ENCODE measurements at places on chromosomes 3 and 15.

DNA sequence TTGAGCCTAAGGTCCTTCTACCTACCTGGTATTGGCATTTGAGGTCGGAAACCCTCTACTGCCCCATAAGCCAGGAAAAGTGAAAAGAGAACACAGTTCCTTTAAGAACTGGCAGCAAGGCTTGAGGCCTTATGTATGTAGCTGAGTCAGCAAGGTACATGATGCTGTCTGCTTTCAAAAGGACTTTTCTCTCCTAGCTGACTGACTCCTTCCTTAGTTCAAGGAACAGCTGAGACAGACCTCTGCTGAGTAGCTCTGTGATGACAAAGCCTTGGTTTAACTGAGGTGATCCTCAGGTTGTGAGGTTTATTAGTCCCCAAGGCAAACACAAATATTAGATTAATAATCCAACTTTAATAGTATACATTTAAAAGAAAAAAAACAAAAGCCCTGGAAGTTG, 45.8 kb downstream of the ADPGK start:
- DNase-seq, result no peak

- no peak for DNase-seq
Measured at GRCh38 chr3:169575381-169575780, 88.1 kb downstream of the MECOM start.

- no peak for DNase-seq
Measured at GRCh38 chr3:105800320-105800719, 68.5 kb downstream of the CBLB start.

GRCh38 chr15:73935547-73935946, 9.3 kb downstream of the LOXL1 start:
- DNase-seq, result no peak

DNA sequence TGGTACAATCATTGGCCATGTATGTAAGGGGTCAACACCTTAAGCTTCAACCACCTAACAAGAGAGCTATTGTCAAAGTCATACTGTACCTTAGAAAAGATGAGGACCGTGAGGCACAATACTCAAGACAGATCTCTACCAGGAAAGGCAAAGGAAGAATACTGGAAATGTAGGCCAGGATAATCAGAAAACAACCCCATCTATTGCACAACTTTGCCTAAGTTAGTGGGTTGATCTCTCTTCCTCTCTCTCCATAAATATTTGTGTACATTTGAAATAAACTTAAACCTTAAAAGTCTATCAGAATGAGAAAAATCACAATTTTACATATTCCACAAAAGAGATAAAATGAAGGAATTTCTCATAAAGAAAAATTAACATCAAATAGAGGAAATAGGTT, 556.9 kb downstream of the MECOM start:
- DNase-seq, result no peak

- peak; percentile 2 for DNase-seq
Measured at GRCh38 chr3:113948015-113948917, 453 bp downstream of the ZDHHC23 start.

- DNase-seq, result no peak
Measured at GRCh38 chr3:56890448-56891091, 88.8 kb upstream of the ARHGEF3 start.

GRCh38 chr15:63041974-63042876, at the start of gene TPM1:
TPM1 (plus strand) TSS chr15:63042747; CDS start chr15:63042830, 83 bp downstream.
- DNase-seq, result no peak

- no peak for DNase-seq
Measured at GRCh38 chr3:135007607-135008006, 212.5 kb downstream of the EPHB1 start.

DNA sequence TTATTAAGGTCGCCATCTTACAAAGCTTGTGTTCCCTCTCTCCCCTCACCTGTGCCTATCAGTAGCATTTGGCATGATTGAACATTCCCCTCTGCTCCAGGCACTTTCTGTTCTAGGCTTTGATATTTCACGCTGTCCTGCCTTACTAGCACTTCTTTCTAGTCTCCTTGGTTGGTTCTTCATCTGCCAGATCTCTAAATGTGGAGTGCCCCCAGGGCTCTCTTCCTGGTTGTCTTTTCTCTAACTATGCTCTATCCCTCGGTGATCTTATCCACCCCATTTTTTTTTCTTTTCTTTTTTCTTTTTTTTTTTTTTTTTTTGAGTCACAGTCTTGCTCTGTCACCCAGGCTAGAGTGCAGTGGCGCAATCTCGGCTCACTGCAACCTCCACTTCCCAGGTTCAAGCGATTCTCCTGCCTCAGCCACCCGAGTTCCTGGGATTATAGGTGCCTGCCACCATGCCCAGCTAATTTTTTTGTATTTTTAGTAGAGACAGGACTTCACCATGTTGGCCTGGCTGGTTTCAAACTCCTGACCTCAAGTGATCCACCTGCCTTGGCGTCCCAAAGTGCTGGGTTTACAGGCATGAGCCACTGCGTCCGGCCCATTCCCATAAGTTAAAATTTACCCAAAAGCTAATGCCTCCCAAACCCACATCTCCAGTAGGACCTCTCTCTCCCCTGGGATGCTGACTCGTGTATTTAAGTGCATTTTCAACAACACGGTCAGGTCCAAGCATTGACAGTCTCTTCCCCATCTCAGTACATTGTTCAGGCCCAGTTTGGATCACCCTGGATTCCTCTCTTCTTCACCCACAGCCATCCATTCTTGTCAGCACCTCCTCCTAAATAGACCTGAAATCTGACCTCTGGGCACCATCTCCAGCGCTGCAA, 5.2 kb downstream of the NUSAP1 start:
- no peak for DNase-seq

- DNase-seq, result no peak
Measured at GRCh38 chr3:30760040-30760695, 134.3 kb downstream of the GADL1 start.

- no peak for DNase-seq
Measured at GRCh38 chr3:104549099-104549714, 817.5 kb upstream of the ALCAM start.

DNA sequence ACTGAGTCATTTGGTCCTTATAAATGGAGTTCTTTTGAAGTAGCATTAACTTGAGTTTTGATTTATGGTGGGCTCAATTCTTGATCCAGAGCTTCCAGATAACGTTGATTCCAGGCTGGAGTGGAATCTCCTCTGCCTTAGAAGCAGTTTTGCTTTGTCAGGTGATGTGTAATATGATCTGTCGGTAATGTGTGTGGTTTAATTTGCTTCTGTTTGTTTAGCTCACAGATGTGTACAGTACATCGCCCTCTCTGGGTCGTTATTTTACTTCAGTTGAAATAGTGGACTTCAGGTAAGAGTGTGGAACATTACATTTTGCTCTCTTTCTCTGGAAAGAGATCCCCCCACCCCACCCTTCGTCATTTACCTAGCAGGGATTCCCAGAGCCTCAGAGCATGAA, 23.1 kb downstream of the C3orf52 start:
- DNase-seq, result no peak

- no peak for DNase-seq
Measured at GRCh38 chr3:151787626-151788025, 26.3 kb upstream of the AADAC start.

GRCh38 chr15:50128266-50128665, 9.2 kb upstream of the ATP8B4 start:
- no peak for DNase-seq

GRCh38 chr3:151016478-151016795, 43.9 kb upstream of the CLRN1 start:
- DNase-seq, result no peak

DNA sequence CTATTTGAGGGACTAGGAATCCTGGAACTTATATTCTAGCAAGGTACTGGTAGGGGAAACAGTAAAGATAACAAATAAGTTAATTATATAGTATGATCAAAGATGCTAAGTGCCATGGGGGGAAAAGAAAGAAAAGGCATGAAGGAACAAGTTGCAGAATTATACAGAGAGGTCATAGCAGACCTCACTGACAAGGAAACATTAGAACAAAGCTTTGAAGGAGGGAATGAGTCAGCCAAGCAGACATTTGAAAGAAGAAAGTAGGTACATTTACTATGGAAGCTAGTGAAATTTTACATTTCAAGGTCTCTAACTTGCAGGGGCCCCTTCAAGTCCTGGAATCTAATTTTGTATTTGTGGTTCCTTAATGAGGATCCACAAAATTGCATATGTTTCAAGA, 57.2 kb upstream of the TIPARP start:
- no peak for DNase-seq

DNA sequence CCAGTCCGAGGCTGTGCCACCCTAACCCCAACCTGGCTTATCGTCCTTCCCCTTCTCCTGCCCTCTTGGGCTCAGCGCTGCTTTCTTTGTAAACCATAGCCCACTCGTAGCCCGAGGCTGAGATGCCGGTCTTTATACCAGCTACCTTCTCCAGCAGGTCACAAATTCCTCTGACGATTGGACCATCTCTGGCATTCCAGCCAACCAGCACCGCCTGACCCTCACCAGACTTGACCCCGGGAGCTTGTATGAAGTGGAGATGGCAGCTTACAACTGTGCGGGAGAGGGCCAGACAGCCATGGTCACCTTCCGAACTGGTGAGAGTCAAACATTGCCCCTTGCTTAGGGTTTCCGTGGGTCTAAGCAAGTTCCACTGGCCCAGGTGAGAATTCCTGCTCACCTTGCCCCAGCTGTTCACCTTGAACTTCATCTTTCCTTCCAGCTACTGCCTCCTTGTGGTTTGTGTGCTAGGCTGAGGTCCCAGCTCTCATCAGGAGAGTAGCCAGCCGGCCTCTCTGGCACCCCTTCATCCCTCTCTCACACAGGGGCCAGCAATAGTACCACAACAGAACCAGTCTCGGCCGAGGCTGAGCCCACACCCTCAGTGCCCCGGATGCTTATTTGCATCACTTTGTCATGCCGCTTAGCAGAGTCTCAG, 66.7 kb downstream of the BOC start:
- no peak for DNase-seq

GRCh38 chr15:26294059-26294689, 431.0 kb upstream of the ATP10A start:
- DNase-seq, result no peak

GRCh38 chr15:74889883-74890664, at the start of gene MPI:
MPI (plus strand) TSS chr15:74890042; CDS start chr15:74890074, 32 bp downstream.
- DNase-seq, result peak; percentile 75

GRCh38 chr3:126816986-126817777, 113.1 kb downstream of the CHCHD6 start:
- no peak for DNase-seq

DNA sequence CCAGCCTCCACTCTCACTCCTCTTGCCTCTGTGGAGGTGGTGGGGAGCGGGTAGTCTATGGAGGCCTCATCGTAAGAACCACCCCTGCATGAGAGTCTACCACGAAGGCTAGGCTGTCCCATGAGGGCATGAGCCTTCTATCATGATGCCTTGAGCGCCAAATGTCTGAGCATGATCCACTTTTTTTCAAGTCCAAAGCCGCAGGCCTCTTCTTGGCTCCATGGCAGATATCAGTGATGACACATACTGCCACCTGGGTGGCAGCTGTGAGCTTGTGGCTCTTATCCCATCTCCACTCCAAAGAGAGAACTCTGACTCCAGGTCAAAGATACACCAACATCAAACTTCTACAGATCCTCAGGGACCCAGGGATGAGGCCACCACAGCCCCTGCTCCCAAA, 13.5 kb downstream of the POC1A start:
- no peak for DNase-seq

DNA sequence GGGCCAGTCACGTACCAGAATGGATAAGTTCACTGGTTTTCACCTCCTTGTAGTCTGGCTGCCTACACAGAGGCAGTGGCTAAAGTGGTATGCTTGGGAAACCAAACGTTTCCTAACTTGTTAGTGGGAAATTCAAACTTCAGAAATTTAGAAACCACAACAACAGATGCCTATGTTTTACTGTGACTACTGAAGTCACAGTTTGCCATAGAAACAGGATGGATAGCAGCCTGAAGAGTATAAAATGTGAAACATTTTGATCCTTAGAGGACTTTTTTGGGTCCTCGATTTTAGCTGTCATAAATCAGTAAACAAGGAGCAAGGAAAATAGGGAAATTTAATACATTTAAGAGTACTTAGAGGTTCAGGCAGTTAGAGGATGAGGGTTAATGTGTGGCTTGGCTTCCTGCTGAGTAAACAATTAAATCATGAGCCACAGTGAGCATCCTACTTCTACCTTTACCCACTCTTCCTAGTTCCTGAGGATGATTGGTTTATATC, 48.6 kb downstream of the CMSS1 start:
- no peak for DNase-seq

DNA sequence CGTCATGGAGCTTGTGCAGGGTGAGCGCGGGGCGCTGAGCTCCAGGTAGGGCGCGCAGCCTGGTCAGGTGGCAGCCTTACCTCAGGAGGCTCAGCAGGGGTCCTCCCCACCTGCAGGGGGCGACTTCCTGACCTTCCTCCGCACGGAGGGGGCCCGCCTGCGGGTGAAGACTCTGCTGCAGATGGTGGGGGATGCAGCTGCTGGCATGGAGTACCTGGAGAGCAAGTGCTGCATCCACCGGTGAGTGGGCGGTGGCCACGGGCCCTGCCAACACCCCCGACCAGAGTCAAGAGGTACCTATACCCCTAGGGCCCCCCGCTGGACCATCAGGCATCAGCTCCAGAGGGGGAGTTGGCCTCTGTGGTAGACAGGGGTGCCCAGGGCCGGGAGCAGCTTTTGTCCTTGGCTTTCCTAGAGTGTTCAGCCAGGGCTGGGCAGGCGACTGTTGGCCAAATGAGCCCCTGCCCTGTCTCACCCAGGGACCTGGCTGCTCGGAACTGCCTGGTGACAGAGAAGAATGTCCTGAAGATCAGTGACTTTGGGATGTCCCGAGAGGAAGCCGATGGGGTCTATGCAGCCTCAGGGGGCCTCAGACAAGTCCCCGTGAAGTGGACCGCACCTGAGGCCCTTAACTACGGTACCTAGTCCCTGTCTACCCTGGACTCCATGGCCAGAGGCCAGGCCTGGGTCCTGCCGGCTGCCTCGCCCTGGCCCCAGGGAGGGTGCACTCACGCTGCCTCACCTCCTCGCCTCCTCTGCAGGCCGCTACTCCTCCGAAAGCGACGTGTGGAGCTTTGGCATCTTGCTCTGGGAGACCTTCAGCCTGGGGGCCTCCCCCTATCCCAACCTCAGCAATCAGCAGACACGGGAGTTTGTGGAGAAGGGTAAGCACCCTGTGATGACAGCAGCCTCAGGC, 9.1 kb downstream of the FES start:
- DNase-seq, result no peak

DNA sequence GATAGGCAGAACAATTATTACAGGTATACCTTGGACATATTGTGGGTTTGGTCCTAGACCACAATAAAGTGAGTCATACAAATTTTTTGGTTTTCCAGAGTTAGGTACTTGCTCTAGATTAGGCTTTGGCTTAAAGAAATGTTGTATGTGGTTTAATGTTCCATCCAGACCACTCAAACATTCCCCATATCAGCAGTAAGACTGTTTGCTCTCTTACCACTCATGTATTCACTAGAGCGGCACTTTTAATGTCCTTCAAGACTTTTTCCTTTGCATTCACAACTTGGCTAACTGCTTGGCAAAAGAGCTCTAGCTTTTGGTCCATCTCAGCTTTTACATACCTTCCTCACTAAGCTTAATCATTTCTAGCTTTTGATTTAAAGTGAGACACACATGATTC, 250.5 kb upstream of the SETMAR start:
- no peak for DNase-seq

- DNase-seq, result no peak
Measured at GRCh38 chr15:77091097-77091496, 20.2 kb upstream of the TSPAN3 start.

- DNase-seq, result no peak
Measured at GRCh38 chr3:30656624-30657141, 50.3 kb downstream of the TGFBR2 start.

GRCh38 chr3:131277836-131278497, 103.6 kb upstream of the NUDT16 start:
- no peak for DNase-seq
